ENCODE measurements at places on chromosomes 3 and 15.

DNA sequence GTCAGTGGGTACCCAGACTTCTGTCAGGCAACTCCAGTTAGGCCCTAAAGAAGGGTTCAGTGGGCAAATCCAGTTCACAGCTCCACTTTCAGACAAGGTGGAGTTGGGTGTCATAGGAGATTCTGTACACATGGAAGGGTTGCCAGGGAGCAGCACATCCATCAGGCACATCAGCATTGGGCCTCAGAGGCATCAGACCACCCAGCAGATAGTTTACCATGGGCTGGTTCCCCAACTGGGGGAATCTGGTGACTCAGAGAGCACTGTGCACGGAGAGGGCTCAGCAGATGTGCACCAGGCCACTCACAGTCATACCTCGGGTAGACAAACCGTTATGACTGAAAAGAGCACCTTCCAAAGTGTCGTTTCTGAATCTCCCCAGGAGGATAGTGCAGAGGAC, 27.2 kb downstream of the SYNM start:
- peaks cover 17% of the 10 kb centered on the region for H3K4me1 ChIP-seq
- DNase-seq, result no peak
- no peak overlapping the region for H3K4me3 ChIP-seq
- no peak overlapping the region for H3K27ac ChIP-seq

DNA sequence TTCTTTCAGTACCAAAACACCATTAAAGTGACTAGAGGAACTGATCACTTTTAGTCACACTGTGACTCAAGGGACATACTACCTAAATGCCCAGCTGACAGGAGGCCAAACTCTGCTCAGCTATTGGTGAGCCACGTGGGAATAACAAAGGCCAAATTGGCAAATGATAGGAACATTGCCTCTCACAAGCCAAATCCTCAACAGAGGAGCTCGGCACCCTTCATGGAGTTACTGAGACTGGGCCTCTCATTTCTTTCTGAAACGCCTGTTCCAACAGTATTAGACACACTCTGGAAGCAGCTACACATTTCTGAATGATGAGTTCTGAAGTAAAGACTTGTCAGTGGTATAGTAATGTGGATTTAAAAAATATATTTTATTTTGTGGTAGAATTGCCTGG, 166.0 kb upstream of the COL8A1 start:
- no peak for DNase-seq
- H3K27me3 ChIP-seq, result no peaks in the 10 kb centered on the region
- H3K4me1 ChIP-seq, result no peaks in the 10 kb centered on the region
- H3K27ac ChIP-seq, result no peak overlapping the region
- H3K4me3 ChIP-seq, result no peak overlapping the region

GRCh38 chr3:99684644-99685043, 46.2 kb downstream of the COL8A1 start:
- no peaks in the 10 kb centered on the region for H3K4me1 ChIP-seq
- DNase-seq, result no peak
- H3K4me3 ChIP-seq, result no peak overlapping the region
- H3K27ac ChIP-seq, result no peak overlapping the region
- H3K27me3 ChIP-seq, result no peaks in the 10 kb centered on the region
- no peaks in the 10 kb centered on the region for H3K36me3 ChIP-seq

- no peak for DNase-seq
- no peak overlapping the region for H3K4me3 ChIP-seq
- no peaks in the 10 kb centered on the region for H3K36me3 ChIP-seq
- no peaks in the 10 kb centered on the region for H3K27me3 ChIP-seq
- H3K4me1 ChIP-seq, result no peaks in the 10 kb centered on the region
- H3K27ac ChIP-seq, result no peak overlapping the region
Observed at GRCh38 chr3:133973249-133973980, 56.3 kb downstream of the SLCO2A1 start.

DNA sequence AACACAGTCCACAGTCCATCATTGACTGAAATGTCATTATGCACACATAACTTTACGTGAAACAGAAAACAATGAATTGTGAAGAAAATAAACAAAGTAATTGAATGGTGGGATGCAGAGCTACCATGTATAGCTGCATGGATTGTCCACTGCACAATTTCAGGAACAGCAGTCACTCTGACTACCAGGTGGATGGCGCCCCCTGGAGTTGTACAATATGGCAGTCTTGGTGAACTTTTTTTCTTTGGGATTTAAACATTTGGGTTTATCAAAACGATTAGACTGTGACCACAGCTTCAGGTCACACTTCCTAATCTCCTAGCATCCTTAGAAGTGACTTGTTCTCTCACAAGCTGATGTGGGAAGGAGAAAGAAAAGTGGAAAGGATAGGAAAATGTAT, 48.9 kb upstream of the TCF12 start:
- no peak overlapping the region for H3K27ac ChIP-seq
- H3K27me3 ChIP-seq, result no peaks in the 10 kb centered on the region
- peaks cover 9% of the 10 kb centered on the region for H3K4me1 ChIP-seq
- no peak overlapping the region for H3K4me3 ChIP-seq
- no peaks in the 10 kb centered on the region for H3K36me3 ChIP-seq

All from PC-3 (cell line).